ENCODE measurements at places on chromosomes 6 and 20.

- DNase-seq = no peak
Measured at GRCh38 chr20:60977901-60978300, 274.2 kb upstream of the CDH4 start.

- no peak for DNase-seq
Measured at GRCh38 chr6:89643406-89643805, 4.9 kb upstream of the LYRM2 start.

- no peak for DNase-seq
Measured at GRCh38 chr6:35036059-35036827, 104.9 kb downstream of the TCP11 start.

- no peak for DNase-seq
Measured at GRCh38 chr6:16758163-16758975, 2.9 kb downstream of the ATXN1 start.

DNA sequence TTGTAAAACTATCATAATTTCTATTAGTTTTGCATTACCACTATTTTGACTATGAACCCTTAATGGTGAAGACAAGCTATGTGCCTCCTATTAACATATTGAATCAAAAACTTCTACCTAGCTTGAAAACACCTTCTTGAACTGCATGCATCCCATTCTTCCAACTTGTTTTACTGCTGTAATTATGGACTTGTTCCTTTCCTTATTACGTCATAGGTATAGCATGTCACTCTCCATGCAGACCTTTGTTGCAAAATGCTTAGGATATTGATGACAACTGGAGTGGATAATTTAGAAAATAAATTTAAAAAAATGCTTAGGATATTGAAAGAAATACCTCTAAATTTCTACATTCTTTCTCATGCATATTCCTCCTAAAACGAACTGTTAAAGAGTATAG, 219.3 kb downstream of the KCNQ5 start:
- no peak for DNase-seq

- DNase-seq = no peak
Measured at GRCh38 chr6:25332655-25333071, 53.5 kb downstream of the CARMIL1 start.

GRCh38 chr20:62211216-62211615, 8.9 kb downstream of the HRH3 start:
- DNase-seq = no peak

- DNase-seq = no peak
Measured at GRCh38 chr20:18832546-18833200, 19.1 kb downstream of the SCP2D1 start.

DNA sequence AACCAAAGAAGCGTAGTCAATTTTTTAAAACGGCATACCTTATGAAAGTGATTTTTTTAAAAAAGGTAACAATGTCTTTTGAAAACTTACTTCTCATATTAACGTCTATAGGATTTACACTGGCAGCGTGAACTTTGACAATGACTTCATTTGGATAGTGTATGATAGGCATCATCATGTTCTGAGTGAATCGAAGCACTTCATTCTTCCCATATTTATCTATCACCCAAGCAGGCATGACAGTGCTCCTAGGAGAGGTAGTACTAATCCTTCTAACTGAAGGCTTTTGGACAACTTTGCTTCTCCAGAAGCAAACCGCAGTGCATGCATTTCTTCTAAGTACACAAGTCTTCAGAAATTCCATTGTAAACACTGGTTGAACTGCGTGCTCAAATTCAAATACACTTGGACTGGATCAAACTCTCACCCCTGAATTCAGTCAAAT, 618 bp downstream of the RTN4IP1 start:
- DNase-seq = no peak

GRCh38 chr20:62675877-62676260, 32.8 kb upstream of the NTSR1 start:
- DNase-seq = no peak

- no peak for DNase-seq
Measured at GRCh38 chr20:55649254-55649653, 356.1 kb downstream of the CBLN4 start.

DNA sequence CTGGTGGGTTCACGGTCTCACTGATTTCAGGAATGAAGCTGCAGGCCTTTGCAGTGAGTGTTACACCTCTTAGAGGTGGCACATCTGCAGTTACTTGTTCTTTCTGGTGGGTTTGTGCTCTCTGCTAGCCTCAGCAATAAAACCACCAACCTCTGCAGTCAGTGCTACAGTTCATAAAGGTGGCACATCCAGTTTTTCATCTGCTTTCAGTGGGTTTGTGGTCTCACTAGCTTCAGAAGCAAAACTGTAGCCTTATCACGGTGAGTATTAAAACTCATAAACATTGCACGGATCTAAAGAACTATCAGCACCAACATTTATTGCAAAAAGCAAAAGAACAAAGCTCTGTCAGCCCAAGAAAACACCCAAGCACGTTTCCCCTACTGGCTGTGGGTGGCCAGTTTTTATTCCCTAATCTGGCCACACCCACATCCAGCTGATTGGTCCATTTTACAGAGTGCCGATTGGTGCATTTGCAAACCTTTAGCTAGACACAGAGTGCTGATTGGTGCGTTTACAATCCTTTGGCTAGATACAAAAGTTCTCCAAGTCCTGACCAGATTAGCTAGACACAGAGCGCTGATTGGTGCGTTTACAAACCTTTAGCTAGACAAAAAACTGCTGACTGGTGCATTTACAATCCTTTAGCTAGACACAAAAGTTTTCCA, 3.4 kb upstream of the TMEM14C start:
- DNase-seq = no peak

GRCh38 chr6:145012039-145012662, 723.2 kb downstream of the EPM2A start:
- DNase-seq = no peak

DNA sequence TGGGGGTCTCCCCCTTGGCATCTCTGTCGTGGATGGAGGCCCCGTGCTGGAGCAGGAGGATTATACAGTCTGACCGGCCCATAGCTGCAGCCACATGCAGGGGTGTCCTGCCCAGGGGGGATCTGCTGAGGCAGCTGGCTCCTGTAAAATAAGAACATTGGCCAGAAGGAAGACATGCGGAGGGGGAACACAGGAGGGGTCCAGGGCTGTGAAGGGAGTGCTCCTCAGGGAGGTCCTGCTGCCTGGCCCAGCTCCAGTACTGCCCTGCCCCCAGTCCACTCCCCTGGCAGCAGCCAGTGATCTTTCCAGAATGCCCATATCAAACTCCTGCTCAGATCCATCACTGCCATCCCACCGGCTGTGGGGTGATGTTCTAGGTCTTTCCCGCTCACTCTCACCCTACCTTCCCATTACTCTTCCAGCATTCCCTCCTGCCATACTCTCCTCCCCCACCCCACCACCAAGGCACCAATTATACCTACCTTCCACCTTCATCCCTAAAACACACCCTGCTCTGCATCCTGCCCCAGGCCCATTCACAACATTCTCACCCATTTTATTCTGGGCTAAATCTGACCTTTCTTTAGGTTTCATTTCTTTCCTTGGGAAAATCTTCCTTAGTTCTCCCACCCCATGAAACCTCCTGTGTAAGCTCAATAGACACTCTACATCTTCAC, 9.7 kb downstream of the ANKRD60 start:
- DNase-seq = no peak

GRCh38 chr20:19742974-19743639, 15.0 kb upstream of the RIN2 start:
- DNase-seq = no peak

- DNase-seq = no peak
Measured at GRCh38 chr6:12081771-12082170, 69.7 kb downstream of the HIVEP1 start.

DNA sequence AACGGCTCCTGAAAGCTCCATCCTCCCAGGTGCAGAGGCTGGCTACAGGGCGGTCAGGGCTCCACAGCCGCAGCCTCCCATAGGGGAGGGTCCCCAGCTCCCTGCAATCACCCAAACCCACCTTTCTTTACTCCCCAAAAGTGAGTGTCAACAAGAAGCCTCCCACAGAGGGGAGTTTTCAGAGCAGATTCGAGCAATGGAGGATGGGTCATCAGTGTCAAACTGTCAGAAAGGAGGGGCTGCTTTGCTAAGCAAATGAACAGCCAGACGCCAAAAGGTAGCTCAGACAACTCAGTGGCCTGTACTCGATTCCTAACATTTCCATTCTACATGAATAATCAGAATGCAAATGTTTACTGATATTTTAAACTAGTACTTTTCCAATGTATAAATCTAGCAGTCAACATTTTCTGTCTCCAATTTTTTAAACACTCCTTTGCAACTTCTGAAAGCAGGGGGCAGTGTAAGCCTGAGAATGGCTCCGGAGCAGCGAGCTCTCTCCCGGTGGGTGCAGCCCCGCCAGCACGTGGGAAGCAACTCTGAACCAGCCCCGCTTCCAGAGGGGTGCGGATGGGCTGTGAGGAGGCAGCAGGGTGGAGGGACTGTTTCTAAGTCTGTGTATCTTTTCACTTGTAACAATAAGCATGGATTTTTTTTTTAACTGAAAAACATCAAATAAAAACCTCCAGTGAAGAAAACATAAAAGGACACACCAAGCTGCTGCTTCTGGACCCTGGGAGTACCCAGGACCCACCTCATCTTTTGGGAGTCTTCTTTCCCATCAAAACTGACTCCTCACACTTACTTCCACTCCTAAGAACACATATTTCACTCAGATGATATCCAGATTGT, 54.9 kb downstream of the TAF4 start:
- DNase-seq = no peak

All from GF-D8 (cell line).